Lung microvascular endothelial cell (primary cell): ENCODE measurements at places on chromosomes 2 and 18. TPM values are rescaled to one million over a fixed set of nuclear protein-coding genes. Genes with fewer than 3 reads are reported as not detected.

DNA sequence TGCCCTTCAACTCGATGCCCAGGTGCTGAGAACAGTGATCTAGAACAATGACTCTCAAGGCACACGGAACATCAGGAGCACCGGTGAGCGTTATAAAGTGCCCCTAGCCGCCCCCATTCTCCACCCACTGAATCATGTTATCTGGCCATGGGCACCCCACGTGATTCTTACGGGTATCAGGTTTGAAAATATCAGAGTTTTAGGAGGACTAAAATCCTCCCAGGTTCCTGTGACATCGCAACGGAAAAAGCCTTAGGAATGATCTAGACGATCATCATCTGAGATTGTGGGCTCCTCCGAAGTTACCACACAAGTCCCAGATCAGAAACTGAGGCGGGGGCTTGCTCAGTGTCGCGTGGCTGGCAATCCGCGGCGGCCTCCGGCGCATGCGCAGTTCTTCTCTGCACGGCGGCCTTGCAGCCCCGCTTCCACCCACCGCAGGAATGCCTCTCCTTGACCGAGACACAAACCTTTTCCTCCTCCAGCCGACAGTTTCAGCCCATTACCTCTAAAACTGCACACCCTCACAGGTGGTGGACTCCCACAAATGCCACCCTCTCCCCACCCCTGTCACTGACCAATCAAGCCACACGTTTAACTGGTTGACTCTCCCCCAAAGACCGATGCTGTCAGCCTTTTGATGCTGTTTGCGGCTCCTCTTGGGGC is 5.8 kb upstream of the MRPL33 start:
- DNase-seq = peak; percentile 14

- DNase-seq = no peak
Measured at GRCh38 chr2:6526093-6526824, 339.4 kb downstream of the CMPK2 start.

- DNase-seq = peak; percentile 77
Measured at GRCh38 chr2:65320042-65320725, 92.6 kb downstream of the ACTR2 start.

DNA sequence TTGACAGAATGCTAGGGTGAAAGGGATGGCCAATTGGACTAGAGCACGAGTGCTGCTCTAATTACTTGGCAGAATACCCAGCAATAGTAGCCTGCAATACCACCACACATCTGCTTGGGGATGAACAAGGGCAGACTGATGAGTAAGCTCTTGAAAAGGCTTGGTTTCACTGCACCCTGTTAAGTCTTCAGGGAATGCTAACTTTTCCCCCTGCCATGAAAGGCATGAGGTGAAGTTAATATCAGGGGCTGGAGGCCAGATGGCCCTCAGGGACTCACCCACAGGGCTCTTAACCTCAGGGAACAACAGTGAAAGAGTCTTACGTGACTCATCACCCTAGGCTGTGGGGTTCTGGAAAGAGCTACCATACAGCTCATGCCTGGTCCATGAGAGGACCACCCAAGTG is 51.7 kb upstream of the MYL1 start:
- no peak for DNase-seq

GRCh38 chr2:236901956-236902355 is 183.7 kb upstream of the COPS8 start:
- no peak for DNase-seq

DNA sequence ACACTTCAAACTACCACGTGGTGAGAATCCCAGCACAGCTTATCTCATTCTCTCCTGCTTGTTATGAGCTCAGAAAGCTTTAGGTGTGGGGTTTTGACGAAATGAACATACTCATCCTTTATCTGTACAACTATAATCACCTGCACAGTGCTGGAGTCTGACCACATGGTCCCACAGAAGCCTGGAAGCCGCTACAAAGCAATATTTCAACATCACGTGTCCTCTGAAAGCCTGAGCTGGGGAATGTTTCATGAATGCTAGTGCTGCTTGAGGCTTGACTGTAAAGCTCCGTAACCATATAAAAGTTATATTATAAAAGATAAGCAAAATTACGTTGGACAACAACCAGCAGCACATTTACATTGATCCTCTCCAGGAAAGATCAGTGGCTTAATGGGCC is 43.9 kb downstream of the PIEZO2 start:
- DNase-seq = no peak

SERPINB12 gene
- total RNA-seq = not detected in 2 replicates

PDE11A gene
- under 0.01 TPM in 1 of 2 replicates, not detected in the other for total RNA-seq

MALL gene
- total RNA-seq = 13.7 and 46.0 TPM in 2 replicates
